Activated CD8-positive, alpha-beta memory T cell treated with anti-CD3 and anti-CD28 coated beads, Interleukin-2, amount 10 ng/mL, durations not matched to agents 7 days and 5 days (primary cell): ENCODE measurements at places on chromosomes 12 and 14.

DNA sequence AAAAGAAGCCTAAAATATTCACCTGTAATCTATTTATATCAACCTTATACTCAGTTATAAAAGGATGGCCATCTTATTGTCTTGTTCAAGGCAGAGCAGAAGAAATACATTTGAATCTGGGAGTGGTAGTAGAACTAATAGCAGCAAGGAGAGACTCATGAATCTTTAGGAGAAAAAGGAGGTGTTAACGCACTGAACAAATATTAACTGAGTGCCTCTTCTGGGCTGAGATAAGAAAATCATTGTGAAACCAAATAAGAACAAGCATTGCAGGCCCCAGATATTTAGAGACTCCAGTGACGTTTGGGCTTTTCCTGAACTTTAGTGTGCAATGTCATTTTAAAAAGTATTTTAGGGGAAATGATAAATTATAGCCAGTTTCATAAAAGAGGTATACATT is 790.6 kb downstream of the DIO2 start:
- DNase-seq = no peak

GRCh38 chr14:50941151-50941550 is 3.1 kb downstream of the PYGL start:
- no peak for DNase-seq

DNA sequence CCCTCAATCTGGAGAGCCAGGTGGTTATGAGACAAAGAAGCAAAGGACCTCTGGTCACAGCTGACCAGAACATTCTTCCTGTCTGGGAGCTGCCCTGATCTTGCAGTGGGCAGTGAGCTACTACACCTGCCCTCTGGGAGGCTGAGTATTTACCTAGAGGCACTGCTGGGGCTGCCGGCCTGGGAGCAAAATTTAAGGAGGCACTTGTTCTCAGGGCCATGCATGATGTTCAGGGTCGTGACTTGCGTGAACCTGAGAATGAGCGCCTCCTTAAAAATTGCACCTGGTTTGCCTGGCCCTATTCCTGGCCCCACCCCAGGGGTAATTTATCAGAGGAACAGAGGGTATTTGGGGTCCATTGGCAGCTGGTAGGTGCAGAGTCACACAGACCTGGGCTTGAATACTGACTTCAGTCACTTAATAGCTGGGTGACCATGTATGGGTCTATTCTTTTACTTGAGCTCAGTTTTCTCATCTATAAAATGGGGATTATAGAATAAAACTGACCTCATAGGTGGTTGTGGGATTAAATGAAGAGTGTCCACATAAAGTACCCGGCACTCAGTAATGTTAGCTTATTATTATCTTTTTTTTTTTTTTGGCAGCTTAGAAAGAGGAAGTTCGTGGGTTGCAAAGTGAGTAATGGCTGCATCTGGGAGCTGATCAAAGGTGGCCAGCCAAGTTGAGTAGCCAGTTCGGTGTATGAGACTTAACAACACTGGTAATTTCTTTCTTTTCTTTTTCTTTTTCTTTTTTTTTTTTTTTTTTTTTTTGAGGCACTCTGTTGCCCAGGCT is 107.4 kb upstream of the MED13L start:
- no peak for DNase-seq

GRCh38 chr12:128743916-128744315 is 79.8 kb downstream of the SLC15A4 start:
- no peak for DNase-seq

DNA sequence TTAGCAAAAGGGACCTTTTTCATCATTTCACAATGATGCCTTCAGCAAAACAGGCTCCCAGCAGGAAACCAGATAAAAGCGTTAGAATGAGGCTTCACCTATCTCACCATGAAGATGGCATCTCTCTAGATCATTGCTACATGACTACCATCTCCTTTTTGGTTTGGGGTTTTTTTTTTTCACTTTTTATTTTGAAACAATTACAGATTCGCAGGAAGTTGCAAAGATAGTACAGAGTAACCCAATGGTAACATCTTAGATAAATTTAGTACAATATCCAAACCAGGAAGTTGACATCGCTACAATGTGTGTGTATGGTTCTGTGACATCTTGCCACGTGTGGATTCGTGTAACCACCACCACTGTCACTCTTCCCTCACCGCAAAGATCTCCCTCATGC is 22.3 kb upstream of the PWP1 start:
- no peak for DNase-seq

GRCh38 chr12:27220055-27220987 is 23.8 kb upstream of the STK38L start:
- DNase-seq = no peak

GRCh38 chr14:101535232-101535631 is 26.1 kb upstream of the DIO3 start:
- DNase-seq = no peak

DNA sequence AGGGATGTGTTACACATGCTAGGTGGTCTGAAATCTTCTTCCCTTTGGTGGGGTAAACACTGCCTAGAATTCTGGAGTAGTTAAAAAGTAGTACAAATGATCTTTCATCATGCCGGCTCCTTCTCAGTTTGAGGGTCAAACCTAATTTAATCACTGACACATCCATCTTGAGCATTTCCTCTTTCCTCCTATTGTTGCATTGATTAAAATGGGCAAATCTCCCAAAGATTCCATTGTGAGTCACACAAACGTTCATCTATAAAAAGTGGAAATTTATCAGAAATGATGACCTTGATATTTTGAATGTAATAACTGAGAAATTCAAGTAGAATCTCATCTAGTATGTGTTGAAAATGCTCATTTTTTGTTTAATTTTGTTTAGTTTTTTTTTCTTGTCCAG is 996.0 kb downstream of the NRXN3 start:
- no peak for DNase-seq

DNA sequence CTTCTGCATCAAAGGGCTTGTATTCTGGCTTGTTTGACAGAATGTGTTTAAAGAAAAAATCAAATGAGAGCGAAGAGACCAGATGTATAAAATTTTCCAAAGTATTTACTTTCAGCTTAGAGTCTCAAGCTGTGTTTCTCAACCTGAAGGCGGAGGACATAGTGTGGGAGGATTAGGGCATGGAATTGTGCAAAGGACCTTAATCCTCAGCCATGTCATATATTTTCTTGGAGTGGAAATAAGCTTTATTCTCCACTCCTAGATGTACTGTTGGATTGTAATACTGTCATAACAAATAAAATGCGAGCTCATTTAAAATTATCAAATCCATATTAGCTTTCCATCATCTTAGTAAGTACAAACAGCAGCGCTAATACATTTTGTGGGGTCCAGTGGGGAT is 154.0 kb downstream of the PAH start:
- DNase-seq = no peak

DNA sequence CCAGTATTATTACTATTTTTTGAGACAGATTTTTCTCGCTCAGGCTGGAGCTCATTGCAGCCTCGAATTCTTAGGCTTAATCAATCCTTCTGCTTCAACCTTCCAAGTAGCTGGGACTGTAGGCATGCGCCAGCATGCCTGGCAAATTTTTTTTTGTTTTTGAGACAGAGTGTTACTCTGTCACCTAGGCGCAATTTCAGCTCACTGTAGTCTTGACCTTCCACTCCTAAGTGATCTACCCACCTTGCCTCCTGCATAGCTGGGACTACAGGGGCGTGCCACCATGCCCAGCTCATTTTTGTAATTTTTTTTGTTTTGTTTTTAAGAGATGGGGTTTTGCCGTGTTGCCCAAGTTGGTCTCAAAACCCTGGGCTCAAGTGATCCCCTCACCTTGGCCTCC is 15.2 kb downstream of the ERC1 start:
- no peak for DNase-seq

DNA sequence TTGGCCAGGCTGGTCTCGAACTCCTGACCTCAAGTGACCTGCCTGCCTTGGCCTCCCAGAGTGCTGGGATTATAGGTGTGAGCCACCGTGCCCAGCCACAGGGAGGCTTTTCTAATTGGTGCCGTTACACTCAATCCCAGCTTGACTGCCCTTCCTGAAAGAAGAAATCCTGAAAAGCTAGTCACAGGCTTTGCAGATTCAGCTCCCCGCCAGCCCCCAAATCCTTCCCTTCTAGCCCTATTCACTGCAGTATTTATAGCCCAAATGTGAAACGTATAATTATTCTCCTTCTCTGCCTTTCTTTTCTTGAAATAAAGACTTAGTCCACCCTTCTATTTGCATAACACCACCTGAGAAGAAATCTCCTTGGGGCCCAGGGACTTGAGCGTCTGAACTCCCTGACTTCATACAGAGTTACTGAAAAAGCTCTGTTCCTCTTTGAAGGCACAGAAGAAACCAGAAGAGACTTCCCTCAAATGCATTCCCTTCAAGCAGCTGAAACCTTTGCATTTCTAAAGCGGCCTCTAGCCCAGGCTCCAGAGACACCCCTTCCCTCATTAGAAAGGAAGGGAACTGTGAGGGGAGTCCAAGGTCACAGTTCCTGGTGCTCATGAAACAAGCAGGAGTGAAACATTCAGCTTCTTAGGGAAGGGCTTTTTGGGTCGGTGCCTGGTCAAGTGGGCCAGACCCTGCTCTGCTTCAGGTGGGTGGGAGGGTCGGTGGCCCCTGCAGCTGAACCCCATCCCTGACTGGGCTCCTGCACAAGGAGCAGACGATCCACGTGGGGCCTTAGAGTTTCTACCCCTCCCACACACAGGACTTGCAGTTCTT is 42.3 kb upstream of the BATF start:
- DNase-seq = no peak

- no peak for DNase-seq
These were observed 663 bp downstream of the NCKAP5L start for GRCh38 chr12:49827401-49828099.

GRCh38 chr12:32451816-32452215 is 52.5 kb downstream of the FGD4 start:
- DNase-seq = no peak

- no peak for DNase-seq
These were observed 1.8 kb upstream of the HOXC11 start for GRCh38 chr12:53971129-53971528.

- DNase-seq = peak; percentile 21
These were observed 175.3 kb upstream of the RTL1 start for GRCh38 chr14:101078892-101079221.

GRCh38 chr12:38427442-38427841 is 110.9 kb downstream of the ALG10B start:
- DNase-seq = no peak

DNA sequence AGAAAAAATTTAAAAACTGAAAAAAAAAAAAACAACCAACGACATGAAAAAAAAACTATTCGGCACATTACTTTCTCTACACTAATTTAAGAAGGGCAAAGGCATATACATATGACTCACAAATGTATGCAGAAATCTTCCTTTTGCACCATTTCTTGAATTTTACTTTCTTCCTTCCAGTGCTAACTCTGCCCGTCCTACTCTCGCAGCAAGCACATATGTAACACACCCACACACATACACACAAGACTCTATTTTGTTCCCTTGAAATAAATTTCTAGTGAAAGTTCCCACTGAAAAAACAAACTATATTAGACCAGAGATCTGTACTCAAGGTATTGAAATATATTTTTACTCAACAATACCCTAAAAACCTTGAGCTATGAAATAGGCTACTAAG is 14.6 kb downstream of the BTG1 start:
- no peak for DNase-seq

- DNase-seq = no peak
These were observed 95.9 kb downstream of the OTOGL start for GRCh38 chr12:80195074-80195726.

- DNase-seq = no peak
These were observed 47.1 kb downstream of the RPGRIP1 start for GRCh38 chr14:21326972-21327371.

- DNase-seq = no peak
These were observed 105.1 kb downstream of the KTN1 start for GRCh38 chr14:55684956-55685584.

DNA sequence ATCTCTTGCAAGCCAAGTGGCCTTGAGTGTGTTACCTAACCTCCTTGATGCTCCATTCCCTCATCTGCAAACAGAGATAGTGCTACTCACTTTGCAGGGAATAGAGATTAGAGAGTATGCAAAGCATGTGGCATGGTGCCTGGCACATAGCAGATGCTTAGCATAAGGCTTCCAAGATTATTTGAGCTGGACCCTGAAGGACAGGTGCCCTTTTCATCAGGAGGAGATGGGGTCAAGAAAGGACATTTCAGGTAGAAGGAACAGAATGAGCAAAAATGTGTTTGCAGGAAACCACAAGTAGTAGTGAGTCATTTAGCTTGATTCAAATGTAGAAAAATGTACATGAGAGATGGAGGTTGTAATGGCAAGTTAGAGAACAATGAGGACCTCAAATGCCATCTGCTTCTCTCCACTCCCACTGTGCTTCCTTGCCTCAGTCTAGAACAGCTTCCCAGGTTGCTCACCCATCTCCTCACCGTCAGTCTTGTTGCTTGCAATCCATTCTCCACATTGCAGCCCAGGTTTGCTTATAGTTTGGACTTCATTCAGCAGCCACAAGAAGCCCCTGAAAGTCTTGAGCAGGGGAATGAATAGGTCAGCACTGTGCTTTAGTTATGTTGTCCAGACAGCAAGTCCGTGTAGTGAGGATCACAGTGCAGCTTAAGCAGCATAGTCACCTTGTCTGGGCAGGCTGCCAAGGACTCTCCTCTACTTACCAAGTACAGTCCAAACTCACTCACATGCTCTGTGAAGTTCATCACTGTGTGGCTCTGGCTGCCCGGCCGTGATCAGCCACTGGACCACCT is 536.3 kb upstream of the CCDC196 start:
- peak; percentile 69 for DNase-seq

GRCh38 chr12:50786498-50787231 is 22.8 kb downstream of the ATF1 start:
- no peak for DNase-seq

GRCh38 chr12:44748950-44749468 is 127.1 kb downstream of the NELL2 start:
- no peak for DNase-seq

- DNase-seq = no peak
These were observed 15.0 kb downstream of the CSRP2 start for GRCh38 chr12:76863837-76864236.

DNA sequence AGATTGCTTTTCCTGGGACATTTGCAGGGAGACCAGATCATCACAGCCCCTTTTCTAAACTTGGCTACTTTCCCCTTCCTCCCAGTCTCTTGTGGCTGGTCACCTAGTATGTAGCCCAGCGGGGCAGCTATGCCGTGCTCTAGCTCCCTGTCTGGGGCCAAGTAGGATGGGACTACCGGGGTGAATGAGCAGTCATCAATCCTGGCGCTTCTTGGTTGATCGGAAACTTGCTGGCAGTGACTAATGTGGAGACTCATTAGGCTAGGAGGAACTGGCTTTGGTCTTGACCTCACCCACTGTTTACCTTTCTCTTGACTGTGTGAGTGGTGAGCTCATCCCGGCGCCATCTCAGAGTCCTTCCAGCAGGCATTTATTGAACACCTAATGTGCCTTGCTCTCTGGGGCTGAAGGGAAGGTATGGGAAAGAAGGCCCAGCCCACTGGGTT is 15.9 kb downstream of the PLEKHG3 start:
- DNase-seq = no peak

GRCh38 chr14:31270196-31270772 is 62.7 kb upstream of the HECTD1 start:
- no peak for DNase-seq
